ENCODE measurements at places on chromosomes 2 and 18.
A peak's percentile ranks its signal among the peaks of the same experiment; 100 is the strongest.

GRCh38 chr2:11558214-11558886, 24.5 kb downstream of the GREB1 start:
- no peak for DNase-seq

DNA sequence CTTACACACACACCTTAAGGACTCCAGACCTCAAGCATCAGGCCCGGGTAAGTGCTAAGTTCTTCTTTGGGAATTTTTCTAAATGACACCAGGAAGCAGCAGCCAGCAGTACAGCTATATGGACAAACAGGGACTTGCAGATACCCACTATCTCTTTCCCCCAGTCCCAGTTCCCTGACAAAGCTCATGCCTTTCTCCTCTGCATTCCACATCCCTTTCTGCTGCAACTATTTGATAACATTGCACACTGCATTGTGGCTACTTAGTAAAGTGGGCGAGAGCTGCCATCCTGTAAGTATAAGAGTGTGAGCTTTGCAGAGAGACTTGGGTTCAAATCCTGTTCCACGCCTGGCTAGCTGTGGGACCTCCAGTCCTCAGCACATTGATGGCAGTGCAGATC, 14.0 kb upstream of the CD226 start:
- DNase-seq = no peak

- DNase-seq = no peak
Measured at GRCh38 chr2:61193670-61194561, 31.9 kb downstream of the C2orf74 start.

- no peak for DNase-seq
Measured at GRCh38 chr18:36379435-36379984, 82.0 kb downstream of the FHOD3 start.

- DNase-seq = no peak
Measured at GRCh38 chr2:84865181-84865783, 15.6 kb downstream of the TRABD2A start.

DNA sequence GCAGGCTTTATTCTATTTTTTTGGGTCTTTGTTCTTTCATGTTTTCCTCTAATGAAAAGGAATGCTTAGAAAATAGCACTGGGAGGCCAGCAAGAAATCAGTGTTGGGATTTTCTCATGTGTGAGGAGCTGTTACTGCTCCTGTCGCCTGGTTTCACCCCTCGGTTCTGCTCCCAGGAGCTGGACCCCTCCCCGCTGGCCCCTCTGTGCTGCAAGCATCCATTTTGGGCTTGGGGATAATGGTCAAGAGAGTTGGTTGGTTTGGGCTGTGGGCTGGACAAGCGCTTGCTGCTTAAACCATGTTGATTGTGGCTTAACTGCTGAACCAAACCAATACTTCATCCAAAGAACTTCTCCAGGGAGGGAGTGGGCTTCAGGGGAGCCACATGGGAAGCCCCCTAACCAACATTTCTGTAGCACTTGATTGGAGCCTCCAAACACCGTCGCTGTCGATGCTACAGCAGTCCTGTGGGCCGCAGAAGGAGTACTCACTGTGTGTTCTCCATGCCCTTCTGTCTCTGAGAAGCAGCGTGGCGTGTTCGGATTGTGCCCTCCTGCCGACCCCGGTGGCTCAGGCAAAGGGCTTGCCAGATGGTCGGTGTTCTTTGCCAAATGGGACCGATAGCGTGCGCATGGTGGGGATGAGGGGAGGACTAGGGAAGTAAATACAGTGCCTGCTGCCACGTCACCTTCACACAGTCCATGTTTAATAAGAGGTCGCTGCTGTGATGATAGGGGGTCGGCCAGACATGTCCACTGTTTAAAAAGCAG, 40.0 kb downstream of the AGAP1 start:
- no peak for DNase-seq

DNA sequence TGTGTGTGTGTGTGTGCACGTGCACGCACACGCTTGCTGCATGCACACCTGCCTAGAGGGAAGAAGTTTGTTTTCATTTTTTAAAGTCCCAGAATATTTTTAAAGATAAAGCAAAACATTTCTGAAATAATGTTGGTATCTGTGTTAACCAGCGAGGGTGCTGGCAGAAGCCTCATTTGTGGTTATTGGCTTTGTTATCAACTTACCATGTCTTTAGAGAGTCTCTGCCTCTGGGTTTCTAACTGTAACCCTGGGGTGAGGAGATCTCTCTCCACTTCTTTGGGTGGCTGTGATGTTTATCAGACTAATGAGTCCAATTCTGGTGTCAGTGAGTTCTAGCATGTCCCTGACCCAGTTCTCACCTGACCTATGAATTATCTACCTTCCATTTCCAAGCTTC, 927.6 kb upstream of the FANCL start:
- no peak for DNase-seq

DNA sequence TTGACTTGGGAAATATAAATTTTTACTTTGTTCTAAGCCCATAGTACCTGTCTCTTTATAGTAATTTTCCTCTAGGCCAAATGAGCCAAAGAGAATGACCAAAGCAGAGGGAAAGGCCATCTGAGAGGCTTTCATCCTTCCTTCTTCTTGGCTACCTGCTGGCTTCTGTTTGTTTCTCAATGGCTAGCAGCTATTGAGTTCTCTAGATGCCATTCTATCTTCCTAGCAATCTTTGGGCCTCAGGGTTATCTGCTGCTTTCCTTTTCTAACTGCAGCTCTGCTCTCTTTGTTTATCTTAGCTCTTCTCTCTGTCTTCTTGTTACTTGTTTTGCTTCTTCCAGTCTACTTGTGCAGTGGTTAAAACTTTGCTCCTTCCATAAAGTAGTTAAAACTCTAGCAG, 601.1 kb upstream of the NRXN1 start:
- DNase-seq = no peak

DNA sequence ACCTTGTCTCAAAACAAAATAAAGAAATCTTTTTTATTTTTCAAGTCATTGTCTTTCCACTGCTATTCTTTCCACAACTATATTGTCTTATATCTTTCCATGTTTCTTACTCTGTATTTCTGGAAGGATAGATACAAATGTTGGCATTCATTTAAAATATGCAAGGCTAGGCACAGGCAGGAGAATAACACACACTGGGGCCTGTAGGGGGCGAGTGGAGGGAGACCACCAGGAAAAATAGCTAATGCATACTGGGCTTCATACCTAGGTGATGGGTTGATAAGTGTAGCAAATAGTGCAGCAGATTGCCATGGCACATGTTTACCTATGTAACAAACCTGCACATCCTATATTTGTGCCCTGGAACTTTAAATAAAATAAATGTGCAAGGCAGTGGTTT, 9.6 kb downstream of the MRPL30 start:
- DNase-seq = no peak

GRCh38 chr2:67503066-67503795, 106.1 kb downstream of the ETAA1 start:
- peak; percentile 7 for DNase-seq

GRCh38 chr2:172572981-172573380, 17.1 kb downstream of the PDK1 start:
- no peak for DNase-seq

DNA sequence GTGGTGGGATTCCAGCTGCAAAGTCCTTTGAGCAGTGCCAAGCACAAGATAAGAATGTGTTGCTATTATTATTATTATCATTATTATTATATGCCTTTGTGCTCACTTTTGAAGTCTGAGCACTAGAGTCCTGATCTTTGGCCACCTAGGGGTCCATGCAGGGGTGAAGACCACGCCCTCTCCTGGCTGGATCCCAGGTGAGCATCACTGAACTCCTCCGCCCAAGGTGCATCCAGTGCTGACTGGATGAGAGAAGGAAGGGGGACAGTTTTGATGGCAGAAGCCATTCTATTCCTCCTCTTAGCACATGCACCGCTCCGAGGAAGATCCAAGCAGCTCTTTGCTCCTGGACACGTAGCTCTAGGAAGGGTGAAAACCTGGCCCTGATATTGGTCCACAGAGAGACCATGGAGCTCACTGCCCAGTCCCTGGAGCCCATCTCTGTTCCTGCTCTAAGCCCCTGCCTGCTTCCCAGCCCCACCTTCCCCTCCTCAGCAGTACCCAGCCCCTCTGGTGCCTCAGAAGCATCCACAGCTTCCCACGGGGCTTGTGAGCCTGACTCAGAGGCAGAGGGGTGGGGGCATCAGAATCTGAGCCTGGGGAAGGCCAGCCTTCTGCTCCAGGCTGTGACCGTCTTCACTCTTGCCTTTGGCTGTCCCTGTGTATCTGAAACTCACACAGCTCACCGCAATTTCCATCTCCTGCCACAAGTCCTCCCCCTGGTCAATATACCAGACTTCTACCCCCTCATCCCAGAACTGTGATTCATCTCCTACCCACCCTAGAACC, 45.4 kb downstream of the MCFD2 start:
- DNase-seq = no peak

DNA sequence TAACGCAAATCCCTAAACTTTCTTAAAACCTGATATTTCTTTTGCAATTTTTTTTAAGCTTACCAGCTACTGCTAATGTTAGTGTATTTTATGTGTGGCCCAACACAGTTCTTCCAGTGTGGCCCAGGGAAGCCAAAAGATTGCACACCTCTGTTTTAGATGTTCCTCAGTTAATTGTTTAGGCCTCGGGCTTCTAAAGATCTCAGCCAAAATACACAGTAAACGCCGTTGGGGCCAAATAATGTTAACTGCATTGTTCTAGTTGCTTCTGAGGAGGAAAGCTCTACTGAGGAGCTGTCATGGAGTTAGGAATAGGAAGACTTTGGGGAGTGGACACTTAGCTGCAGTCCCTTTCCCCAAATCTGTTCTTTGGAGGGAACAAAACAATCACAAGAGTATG, 2.0 kb downstream of the HSPE1 start:
- DNase-seq = no peak

DNA sequence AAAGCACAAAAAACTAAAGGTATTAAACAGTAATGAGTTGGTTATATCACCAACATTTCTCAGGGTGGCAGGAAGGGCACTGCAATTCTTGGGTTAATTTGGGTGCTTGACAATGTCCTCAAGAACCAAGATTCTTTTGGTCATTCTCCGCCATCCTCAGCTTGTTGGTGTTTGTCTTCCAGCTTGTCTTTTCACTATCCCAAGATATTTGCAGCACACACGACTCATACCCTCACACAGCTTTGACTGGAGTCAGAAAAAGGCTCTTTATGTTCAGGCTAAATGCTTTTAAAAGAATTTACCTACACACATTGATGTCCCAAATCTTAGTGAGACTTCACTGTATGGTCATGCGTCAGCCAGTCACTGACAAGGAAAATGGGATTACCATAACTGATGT, 12.5 kb downstream of the GREB1L start:
- DNase-seq = no peak

DNA sequence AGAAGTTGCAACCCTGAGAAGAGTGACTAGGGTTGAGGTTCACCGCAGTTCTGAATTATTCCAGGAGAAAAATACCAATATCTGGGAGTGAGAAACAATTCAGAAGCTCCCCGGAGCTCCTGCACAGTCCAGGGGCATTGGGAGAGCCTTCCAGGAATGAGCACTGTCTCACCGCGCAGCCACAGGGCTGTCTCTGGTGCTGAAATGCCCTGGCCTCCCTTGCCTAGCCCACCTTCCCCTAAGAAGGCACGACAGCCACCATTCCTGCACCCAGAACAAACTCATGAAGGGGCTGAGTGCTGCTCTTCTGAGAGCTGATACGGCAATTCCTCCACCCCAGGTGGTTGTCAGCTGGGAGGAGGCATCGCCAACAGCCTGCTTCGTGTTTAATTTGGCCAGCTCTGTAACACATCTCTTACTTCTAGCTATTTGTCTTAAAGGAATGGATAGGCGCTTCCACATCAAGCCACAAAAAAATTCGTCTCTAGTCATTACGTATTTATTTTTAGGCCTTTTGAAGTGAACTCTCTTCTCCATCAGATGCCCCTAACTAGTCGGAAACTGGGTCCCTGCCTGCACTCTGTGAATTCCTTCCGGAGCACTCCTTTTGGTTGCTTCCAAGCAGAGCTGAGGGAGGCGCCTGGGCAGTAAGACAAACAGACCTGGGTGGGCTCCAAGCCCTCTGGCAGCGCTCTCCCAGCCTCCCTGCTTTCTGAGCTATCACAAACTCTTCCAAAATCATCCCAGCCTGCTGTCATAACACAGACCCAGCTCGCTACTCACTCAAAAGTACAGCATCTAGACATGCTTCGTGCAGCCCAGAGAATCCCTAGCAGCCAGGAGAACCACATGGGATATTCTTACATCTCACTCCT, 120.5 kb upstream of the CCDC68 start:
- no peak for DNase-seq

- no peak for DNase-seq
Measured at GRCh38 chr18:79515331-79515730, 119.6 kb downstream of the NFATC1 start.

- no peak for DNase-seq
Measured at GRCh38 chr2:37553411-37554154, 117.9 kb downstream of the CDC42EP3 start.

GRCh38 chr2:86274918-86275275, 62.5 kb downstream of the REEP1 start:
- no peak for DNase-seq

DNA sequence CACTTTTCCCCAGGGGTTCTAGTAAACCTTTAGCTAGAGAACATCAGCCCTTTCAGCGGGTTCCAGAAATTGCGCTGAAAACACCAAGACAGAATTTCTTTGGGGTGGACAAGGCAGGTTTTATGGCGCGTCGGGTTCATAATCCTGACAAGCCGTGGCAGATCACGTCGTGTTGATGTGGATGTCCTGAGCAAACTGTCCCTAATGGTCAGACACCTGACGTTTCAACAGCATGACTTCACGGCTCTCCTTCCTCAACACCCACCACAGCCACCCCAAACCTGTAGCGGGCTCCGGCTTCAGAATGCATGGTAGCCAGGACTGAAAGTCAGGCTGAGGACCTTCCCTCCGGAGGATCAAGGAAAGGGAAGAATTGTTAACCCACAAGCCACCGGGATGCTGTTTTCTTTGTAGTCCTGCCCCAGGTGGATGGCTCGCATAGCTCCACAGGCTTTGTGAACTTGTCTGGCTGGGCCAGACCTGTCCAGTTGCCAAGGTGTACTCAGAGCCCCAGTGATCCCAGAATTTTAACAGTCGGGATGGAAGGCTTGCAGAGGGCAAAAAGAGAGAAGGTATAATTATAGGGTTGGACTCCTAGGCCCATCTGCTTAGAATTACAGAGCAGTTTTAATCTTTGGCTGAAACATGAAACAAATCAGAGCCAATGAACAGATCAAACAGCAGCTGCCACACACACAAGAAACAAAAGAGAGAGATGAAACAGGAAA, 1.5 kb downstream of the APCDD1 start:
- DNase-seq = no peak

DNA sequence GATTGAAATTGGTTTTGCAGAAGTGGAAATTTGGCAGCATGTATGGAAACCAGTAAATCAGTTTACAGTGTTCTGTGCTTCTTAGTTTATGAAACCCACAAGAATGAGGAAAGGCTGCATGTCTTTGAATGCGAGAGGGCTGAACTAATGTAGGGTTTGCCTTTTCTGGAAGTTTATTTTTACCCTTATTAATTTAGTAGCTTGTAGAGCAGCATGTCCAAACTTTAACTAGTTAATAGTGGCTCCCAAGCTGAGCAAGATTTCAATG, 50.4 kb downstream of the LDLRAD4 start:
- DNase-seq = no peak

GRCh38 chr2:10941383-10941782, 29.6 kb downstream of the KCNF1 start:
- no peak for DNase-seq

Data from H54 (cell line).